Naive thymus-derived CD8-positive, alpha-beta T cell (primary cell): ENCODE measurements at places on chromosomes 6 and 20. TPM values are rescaled to one million over a fixed set of nuclear protein-coding genes. Genes with fewer than 3 reads are reported as not detected.
A peak's percentile ranks its signal among the peaks of the same experiment; 100 is the strongest.

DNA sequence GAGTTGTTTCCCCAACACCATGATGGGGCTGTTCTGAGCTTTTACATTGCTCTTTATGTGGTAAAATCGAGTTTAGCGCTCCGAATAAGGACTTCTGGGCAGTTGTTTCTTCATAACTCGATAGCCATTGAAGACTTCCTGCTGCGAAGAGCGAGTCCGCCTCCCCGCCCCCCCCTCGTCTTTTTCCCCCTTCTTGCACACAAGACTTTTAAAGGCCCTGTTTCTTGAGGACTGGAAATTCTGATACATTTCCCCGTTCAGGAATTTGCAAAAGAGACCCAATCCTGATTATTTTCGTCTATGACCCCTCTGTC is 1.5 kb upstream of the CITED2 start:
- no peaks in the 10 kb centered on the region for H3K27me3 ChIP-seq
- peaks cover 15% of the 10 kb centered on the region for H3K4me1 ChIP-seq
- peaks cover 10% of the 10 kb centered on the region for H3K36me3 ChIP-seq
- DNase-seq = no peak
- H3K27ac ChIP-seq = peak overlapping the region; percentile 99

DNA sequence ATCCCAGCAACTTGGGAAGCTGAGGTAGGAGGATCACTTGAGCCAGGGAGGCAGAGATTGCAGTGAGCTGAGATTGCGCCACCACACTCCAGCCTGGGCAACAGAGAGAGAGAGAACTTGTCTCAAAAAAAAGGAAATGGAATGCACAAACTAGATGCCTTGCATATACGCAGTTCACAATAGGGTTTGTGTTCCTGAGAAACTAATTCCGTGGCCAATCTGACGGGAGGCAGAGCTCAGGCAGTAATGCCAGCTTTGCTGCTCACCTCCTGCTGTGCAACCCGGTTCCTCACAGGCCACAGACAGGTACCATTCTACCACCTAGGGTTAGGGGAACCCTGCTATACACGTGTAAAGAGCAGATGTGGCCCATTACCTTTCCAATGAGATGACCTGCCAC is 1.4 kb downstream of the CDK5RAP1 start:
- no peak for DNase-seq
- no peaks in the 10 kb centered on the region for H3K36me3 ChIP-seq
- peak overlapping the region; percentile 96 for H3K27ac ChIP-seq
- H3K27me3 ChIP-seq = no peaks in the 10 kb centered on the region

DNA sequence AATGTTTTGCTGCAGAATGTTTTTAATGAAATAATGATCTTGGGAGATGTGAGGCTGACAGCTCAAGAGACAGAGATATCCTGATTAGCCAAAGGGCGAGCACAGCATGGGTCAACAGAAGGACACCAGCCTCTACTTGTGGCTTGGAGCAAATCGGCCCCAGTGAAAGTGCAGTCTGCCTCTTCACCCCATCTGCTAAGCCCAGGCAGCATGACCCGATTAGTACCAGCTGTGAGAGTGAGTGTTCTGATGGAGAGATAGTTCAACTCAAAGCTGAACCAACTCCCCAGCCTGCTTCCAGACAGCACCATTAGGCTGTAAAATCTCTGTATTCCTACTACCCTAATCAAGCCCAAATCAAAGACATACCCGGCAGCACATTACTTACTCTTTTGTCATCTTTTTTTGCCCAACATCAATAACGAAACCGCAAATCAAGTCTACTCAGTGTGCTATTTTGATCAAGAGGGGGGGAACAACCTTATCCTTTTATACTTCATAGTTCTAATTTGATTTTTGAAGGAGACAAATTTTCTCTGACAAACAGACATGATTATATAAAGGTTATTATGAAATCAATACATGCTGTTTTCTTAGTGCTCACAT is 514.1 kb upstream of the NRSN1 start:
- H3K4me1 ChIP-seq = no peaks in the 10 kb centered on the region
- DNase-seq = no peak
- no peak overlapping the region for H3K27ac ChIP-seq
- H3K36me3 ChIP-seq = no peaks in the 10 kb centered on the region
- H3K4me3 ChIP-seq = no peak overlapping the region
- H3K27me3 ChIP-seq = no peaks in the 10 kb centered on the region

DNA sequence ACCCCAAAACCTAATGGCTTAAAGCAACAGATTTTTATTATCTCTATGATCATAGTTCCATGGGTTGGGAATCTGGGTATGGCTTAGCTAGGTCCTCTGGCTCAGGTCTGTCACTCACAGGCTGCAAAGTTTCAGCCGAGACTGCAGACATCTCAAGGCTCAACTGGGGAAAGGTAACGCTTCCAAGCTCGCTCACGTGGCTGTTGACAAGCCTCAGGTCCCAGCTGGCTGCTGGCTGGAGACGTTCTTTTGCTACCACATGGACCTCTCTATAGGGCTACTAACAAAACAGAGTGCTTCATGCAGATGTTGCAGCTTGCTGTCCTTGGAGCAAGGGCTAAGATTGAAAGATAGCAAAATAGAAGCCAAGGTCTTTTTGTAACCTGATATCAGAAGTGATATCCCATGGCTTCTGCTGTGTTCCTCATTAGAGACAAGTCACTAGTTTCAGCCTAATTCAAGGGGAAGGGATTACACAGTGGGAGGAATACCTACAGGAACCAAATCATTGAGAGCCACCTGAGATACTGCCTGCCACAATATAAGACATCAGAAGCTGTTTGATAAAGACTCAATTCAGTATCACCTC is 6.6 kb downstream of the HTR1E start:
- no peaks in the 10 kb centered on the region for H3K36me3 ChIP-seq
- no peak overlapping the region for H3K27ac ChIP-seq
- no peaks in the 10 kb centered on the region for H3K4me1 ChIP-seq
- peaks cover 6% of the 10 kb centered on the region for H3K27me3 ChIP-seq

GRCh38 chr6:225121-225721 is 67.1 kb upstream of the DUSP22 start:
- peak overlapping the region; percentile 60 for H3K4me3 ChIP-seq
- no peaks in the 10 kb centered on the region for H3K36me3 ChIP-seq
- no peaks in the 10 kb centered on the region for H3K27me3 ChIP-seq
- peak overlapping the region; percentile 41 for H3K27ac ChIP-seq
- peaks cover 25% of the 10 kb centered on the region for H3K4me1 ChIP-seq
- DNase-seq = no peak

DNA sequence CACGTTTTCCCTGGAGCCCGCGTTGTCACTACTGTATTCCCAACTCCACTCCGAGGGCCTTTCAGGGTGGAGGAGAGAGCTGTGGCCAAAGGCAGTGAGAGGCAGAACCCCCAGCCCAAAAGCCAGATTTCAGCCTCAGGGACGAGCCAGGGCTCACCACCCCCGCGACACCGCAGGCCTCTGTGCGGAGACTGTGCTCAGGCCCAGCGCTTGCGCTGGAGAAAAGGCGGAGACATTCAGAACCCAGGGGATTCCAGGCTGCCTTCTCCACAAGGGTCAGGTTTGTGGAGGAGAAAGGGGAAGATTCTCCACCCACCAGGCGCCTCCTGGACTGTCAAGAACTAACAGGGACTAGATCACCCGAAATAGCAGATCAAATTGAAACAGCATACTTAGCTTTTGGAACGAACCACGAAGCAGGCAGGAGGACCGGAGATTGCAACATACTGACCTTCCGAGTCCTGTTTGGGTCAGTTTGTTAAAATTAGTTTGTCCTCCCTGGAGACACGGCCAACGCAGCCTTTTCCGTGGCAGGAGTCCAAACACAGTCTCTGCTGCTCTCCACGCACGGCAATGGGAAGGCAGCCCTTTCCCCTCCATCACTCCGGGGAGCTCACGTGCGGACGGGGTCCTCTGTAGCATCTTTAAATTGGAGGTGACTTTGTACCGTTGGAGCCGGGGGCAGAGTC is 14.4 kb downstream of the DLL1 start:
- H3K4me1 ChIP-seq = peaks cover 54% of the 10 kb centered on the region
- no peaks in the 10 kb centered on the region for H3K27me3 ChIP-seq
- no peaks in the 10 kb centered on the region for H3K36me3 ChIP-seq
- no peak overlapping the region for H3K4me3 ChIP-seq
- H3K27ac ChIP-seq = no peak overlapping the region

DNA sequence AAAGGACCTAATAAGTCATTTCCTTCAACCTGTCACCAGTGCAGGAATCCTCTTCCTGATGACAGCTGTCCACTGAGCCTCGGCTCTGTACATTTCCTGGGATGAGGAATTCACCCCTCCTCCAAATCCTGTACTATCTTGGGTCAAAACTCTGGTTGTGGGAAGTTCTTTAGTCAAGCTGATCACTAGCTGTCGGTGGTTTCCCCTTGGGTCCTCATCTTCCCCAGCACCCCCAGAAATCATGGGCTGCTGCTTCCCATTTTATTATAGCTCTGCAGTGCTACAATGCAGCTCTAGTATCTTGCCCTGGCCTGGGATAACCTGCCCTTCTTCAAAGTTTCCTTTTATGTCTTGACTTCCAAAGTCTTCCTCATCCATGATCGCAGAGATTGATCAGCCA is 14.6 kb upstream of the ADA start:
- no peak overlapping the region for H3K4me3 ChIP-seq
- DNase-seq = no peak
- peaks cover 18% of the 10 kb centered on the region for H3K4me1 ChIP-seq
- H3K36me3 ChIP-seq = peaks cover 20% of the 10 kb centered on the region
- H3K27ac ChIP-seq = peak overlapping the region; percentile 38
- no peaks in the 10 kb centered on the region for H3K27me3 ChIP-seq

GRCh38 chr6:147829418-147829817 is 320.9 kb downstream of the SAMD5 start:
- H3K36me3 ChIP-seq = no peaks in the 10 kb centered on the region
- H3K27me3 ChIP-seq = peaks cover 8% of the 10 kb centered on the region
- no peaks in the 10 kb centered on the region for H3K4me1 ChIP-seq

BPIFA1 gene
- polyA plus RNA-seq = not detected

GRCh38 chr6:2116496-2116895 is 128.9 kb downstream of the GMDS start:
- H3K27ac ChIP-seq = no peak overlapping the region
- no peak overlapping the region for H3K4me3 ChIP-seq
- H3K4me1 ChIP-seq = peaks cover 3% of the 10 kb centered on the region
- no peaks in the 10 kb centered on the region for H3K27me3 ChIP-seq
- no peak for DNase-seq

- peak overlapping the region; percentile 67 for H3K27ac ChIP-seq
- no peak for DNase-seq
- peak overlapping the region; percentile 9 for H3K4me3 ChIP-seq
- H3K4me1 ChIP-seq = peaks cover 64% of the 10 kb centered on the region
- H3K27me3 ChIP-seq = no peaks in the 10 kb centered on the region
Observed at GRCh38 chr6:118644007-118644406, 7.4 kb downstream of the CEP85L start.

- H3K4me1 ChIP-seq = peaks cover 12% of the 10 kb centered on the region
- H3K27ac ChIP-seq = no peak overlapping the region
- H3K36me3 ChIP-seq = no peaks in the 10 kb centered on the region
- H3K27me3 ChIP-seq = peaks cover 47% of the 10 kb centered on the region
- DNase-seq = no peak
Observed at GRCh38 chr20:57503035-57503658, 21.8 kb downstream of the CTCFL start.

DNA sequence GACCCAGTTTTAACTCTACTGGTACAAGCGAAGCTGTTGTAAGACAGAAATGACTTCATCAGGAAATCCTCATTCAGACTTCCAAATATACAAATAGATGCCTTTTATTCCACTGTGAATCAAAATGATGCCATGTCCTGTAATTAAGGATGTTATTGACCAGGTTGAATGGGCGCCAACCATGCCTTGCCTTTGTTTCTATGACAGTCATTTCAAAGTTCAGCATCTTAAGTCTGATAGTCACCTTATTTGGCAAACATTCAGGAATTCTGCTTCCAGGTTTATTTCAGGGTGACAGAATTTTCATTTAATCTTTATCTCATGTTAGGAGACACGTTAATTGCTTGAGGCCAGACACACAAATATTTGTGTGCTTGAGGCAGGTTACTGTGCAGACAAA is 592.8 kb upstream of the JAG1 start:
- H3K4me3 ChIP-seq = no peak overlapping the region
- H3K27me3 ChIP-seq = peaks cover 4% of the 10 kb centered on the region
- no peak for DNase-seq

PRDM1 gene
- 1.6 TPM for polyA plus RNA-seq

GRCh38 chr20:51660672-51661608 is 107.2 kb downstream of the ATP9A start:
- H3K4me3 ChIP-seq = no peak overlapping the region
- no peaks in the 10 kb centered on the region for H3K36me3 ChIP-seq
- H3K27me3 ChIP-seq = no peaks in the 10 kb centered on the region

SLC35F1 gene
- polyA plus RNA-seq = not detected

DNA sequence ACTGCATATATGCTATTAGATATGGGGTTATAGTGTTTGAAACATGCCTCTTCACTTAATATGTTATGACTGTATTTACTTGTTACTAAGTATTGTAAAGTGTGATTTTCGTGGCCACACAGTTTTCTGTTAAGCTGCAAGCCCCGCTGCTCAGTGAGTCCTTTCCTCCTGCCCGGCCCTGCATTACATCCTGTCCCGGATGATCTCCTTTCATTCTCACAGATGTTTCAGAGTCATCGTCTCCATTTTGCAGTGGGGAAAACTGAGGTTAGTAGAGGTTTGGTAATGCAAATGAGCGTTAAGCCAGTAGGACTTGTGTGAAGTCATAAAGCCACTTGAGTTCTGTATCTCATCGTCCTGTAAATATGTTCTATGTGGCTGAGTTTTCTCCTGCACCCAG is 155.5 kb downstream of the CFAP61 start:
- no peak overlapping the region for H3K4me3 ChIP-seq
- no peaks in the 10 kb centered on the region for H3K4me1 ChIP-seq
- peak overlapping the region; percentile 82 for H3K27ac ChIP-seq
- peaks cover 17% of the 10 kb centered on the region for H3K27me3 ChIP-seq
- no peak for DNase-seq

EBF4 gene
- polyA plus RNA-seq = 0.37 TPM

BEND6 gene
- 0.34 TPM for polyA plus RNA-seq

ADGRF5 gene
- polyA plus RNA-seq = not detected

KCNK16 gene
- not detected for polyA plus RNA-seq

GRCh38 chr6:137497721-137498463 is 3.7 kb upstream of the OLIG3 start:
- H3K4me3 ChIP-seq = peak overlapping the region; percentile 70
- peaks cover 42% of the 10 kb centered on the region for H3K4me1 ChIP-seq
- H3K36me3 ChIP-seq = no peaks in the 10 kb centered on the region

- no peaks in the 10 kb centered on the region for H3K27me3 ChIP-seq
- peaks cover 7% of the 10 kb centered on the region for H3K4me1 ChIP-seq
- peak overlapping the region; percentile 81 for H3K4me3 ChIP-seq
- peak overlapping the region; percentile 90 for H3K27ac ChIP-seq
Observed at GRCh38 chr20:58888521-58889333, 36.2 kb downstream of the GNAS start.

DNA sequence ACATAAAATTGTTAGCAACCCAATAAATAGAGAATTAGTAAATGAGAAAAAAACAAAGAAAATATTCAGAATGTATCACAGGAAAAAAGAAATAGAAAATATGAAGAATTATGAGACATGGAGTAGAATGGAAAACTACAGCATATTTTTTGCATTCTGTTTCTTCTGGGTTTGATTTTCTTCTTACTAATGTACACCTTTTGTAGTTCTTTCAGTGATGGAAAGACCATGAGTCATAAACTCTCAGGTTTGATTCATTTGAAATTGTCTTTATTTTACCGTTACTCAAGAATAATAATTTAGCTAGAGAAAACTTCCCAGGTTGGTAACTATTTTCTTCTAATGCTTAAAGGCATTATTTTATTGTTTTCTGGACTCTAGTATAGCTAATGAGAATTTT is 90.3 kb upstream of the TMEM170B start:
- DNase-seq = no peak
- no peak overlapping the region for H3K27ac ChIP-seq
- peaks cover 4% of the 10 kb centered on the region for H3K27me3 ChIP-seq
- H3K36me3 ChIP-seq = peaks cover 2% of the 10 kb centered on the region

BCLAF1 gene
- polyA plus RNA-seq = 125 TPM
